ENCODE measurements at places on chromosomes 6 and 20.
A peak's percentile ranks its signal among the peaks of the same experiment; 100 is the strongest.

- DNase-seq: peak; percentile 37
Observed at GRCh38 chr6:170291271-170292110, 613 bp upstream of the DLL1 start.

- no peak for DNase-seq
Observed at GRCh38 chr6:13296536-13296997, 31.8 kb downstream of the TBC1D7 start.

GRCh38 chr20:53814060-53814459 lies 220.4 kb upstream of the ZNF217 start:
- DNase-seq: no peak

DNA sequence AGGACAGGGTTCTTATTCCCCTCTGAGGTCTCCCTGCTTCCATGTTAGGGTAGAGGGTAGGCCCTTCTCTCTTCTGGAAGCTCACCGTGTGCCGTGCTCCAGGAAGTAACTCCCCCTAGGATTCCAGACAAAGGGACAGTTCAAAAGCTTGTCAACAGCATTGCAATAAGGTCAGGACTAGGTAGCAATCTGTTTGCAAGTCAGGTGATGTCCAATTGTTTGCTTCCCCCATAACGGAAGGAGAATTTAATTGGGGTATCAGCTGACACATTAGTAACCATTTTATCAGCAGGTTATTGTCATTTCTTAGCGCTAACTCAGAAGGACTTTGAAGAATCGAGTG lies 41.9 kb downstream of the SYNJ2 start:
- DNase-seq: no peak

GRCh38 chr20:60540591-60540990 lies 582.4 kb downstream of the CDH26 start:
- DNase-seq: no peak

DNA sequence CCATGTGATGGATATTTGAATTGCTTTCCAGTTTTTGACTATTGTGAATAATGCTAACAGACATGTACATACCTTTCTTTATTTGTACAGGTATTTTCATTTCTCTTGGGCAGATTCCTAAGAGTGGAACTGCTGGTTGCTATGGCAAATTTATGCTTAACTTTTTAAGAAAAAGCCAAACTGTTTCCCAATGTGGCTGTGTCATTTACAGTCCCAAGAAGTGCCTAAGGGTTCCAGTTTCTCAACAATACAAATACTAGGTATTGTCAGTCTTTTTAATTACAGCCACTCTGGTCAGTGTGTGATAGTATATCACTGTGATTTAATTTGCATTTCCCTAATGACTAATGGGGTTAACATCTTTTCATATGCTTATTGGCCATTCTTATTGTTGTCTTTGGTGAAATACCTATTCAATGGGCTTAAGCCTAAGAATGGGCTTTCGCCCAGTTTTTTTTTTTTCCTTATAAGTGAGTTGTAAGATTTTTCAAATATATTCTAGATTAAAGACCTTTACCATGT lies 10.3 kb downstream of the REPS1 start:
- no peak for DNase-seq

- no peak for DNase-seq
Observed at GRCh38 chr6:21115111-21115510, 478.4 kb upstream of the SOX4 start.

GRCh38 chr6:157539421-157539822 lies 158.4 kb downstream of the ZDHHC14 start:
- no peak for DNase-seq

DNA sequence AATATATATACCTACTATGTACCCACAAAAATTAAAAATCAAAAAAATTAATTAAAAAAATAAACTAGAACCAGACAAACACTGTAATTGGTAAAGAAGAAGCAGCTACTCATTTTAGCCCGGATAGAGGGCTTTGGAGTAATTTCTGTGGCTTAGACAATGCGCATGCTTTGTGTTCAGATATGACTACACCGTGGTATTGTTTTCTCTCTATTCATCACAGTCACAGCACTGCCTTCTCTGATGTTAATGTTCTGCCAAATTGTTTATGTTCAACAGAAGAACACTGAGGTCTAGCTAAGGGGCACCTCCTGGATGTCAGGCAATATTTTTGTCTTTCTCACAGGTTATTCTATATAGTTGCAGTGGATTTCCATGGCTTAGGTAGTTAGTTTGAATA lies 77.5 kb upstream of the GJE1 start:
- DNase-seq: no peak

DNA sequence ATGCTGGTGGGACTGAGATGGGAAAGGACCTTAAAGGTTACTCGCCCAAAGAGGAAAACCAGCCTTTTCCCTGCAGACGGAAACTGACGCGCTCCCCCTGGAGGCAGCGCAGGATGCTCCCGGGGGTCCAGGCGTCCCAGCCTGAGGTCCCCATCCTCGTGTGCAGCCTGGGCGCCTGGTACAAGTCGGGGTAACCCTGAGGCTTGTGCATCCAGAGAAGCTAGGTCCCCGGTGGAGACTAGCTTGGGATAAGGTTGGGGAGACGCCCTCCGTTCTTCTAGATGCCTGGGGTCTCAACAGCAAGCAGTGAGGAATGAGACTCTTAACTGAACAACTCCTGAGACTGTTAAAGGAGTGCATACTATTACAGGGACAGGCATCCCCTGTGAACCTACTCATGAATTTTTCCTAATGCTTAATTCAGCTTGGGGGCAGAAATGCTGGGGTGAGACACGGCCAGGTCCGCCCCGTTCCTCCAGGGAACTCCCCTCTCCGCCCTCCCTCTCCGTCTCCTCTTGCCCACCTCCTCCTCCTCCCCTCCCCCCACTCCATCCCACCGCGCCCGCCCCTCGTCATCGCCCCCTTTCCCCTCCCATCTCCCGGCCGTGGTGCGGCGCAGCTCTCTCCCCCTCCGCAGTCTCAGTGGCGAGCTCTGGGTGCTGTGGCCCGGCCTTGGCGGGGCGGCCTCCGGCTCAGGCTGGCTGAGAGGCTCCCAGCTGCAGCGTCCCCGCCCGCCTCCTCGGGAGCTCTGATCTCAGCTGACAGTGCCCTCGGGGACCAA lies at the start of gene PRSS35:
TSS of gene PRSS35 (plus strand) at position 634 of the 781 bp plus-strand sequence. CDS start 10,908 bp downstream, outside the sequence.
- DNase-seq: no peak

DNA sequence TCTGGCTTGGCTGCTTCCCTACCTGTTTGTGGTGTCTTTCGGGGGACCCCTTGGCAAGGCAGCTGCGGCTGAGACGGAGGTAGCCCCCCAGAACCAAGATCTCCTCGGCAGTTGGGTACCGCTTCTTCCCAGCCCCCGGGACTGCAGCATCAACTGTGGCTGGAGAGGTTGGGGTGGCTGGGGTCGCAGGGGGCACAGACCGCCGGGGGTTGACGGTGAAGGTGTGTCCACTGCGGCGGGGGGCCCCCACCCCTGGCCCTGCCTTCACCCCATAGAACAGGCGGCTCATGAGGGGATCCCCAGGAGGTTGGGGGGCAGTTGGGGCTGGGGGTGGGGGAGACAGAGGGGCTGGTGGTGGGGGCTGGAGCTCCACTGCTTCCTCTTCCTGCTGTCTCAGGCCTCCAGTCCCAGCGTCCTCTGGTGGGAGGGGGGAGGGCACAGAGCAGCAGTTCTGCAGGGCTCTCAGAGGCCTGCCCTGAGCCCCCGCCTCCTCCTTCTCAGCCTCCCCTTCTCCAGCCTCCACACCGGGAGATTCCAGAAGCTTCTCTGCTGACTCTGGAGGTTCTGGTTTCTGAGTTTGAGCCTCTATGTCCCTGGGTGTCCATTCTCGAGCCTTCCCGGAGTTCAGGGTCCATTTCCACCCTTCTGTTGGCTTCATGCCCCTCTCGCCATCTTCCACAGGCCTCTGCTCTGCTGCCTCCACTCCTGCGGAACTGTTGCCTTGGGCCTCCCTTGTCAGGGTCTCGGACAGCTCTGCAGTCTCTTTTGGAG lies 1.9 kb downstream of the PPP1R18 start:
- no peak for DNase-seq

- DNase-seq: no peak
Observed at GRCh38 chr6:116251568-116252384, 2.1 kb downstream of the TSPYL4 start.

- DNase-seq: no peak
Observed at GRCh38 chr20:32116079-32116521, 6.6 kb downstream of the TM9SF4 start.

DNA sequence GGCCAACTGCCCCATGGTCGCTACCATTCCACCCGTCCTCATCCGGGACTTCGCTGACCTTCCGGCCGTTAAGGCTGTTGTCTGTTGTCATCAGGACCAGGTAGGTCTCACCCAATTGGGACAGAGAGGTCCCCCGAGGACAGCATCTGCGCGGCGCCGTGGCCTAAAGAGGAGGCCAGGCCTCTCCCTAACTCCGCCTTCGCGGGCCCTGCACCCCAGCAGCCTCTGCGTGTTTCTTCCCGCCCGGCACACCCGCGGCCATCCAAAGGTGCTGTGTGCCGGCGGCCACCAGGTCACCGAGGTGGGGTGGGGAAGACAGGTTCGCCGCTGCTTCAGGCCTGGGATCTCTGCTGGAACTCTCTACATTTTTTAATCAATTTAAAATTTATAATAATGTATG lies 9.0 kb downstream of the OR2W1 start:
- DNase-seq: no peak

DNA sequence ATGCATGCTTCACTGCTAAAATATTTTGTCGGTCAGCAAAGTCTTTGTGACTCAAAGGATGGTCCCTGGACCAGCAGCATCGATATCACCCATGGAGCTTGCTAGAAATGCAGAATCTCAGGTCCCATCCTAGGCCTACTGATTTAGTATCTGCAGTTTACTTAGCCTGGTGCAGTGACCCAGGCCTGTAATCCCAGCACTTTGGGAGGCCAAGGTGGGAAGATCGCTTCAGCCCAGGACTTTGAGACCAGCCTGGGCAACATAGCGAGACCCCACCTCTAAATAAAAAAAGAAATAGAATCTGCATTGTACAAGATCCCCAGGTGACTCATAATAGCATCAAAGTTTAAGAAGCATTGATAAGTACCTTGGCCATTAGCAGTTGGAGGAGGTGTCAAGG lies 248.7 kb downstream of the CD83 start:
- DNase-seq: no peak

DNA sequence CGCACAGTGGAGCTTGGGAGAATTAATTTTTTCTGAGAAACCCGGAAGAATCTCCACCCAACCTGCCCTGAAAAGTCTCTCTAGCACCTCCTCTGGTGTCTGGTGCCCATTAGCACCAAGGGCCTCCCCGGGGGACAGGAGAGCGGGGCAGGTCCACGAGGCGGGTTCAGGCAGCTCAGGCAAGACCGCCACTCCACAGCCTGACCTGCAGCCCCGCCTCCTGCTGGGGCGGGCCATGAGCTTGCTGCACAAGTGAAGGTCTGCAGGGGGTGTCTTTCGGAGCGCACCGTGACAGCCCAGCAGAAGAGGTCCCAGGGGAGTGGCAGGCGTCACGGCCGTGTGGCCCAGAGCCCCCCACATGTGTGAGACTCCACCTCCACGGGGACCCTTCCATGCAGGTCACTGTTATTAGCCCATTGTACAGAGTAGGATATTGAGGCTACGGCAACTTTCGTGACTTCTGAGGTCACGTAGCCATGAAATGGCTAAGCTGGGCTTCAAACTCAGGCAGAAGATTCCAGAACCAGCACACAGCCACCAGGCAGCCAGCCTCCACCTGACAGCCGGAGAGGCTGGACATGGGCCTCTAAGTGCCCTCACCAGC lies 63.9 kb upstream of the SLCO4A1 start:
- no peak for DNase-seq

DNA sequence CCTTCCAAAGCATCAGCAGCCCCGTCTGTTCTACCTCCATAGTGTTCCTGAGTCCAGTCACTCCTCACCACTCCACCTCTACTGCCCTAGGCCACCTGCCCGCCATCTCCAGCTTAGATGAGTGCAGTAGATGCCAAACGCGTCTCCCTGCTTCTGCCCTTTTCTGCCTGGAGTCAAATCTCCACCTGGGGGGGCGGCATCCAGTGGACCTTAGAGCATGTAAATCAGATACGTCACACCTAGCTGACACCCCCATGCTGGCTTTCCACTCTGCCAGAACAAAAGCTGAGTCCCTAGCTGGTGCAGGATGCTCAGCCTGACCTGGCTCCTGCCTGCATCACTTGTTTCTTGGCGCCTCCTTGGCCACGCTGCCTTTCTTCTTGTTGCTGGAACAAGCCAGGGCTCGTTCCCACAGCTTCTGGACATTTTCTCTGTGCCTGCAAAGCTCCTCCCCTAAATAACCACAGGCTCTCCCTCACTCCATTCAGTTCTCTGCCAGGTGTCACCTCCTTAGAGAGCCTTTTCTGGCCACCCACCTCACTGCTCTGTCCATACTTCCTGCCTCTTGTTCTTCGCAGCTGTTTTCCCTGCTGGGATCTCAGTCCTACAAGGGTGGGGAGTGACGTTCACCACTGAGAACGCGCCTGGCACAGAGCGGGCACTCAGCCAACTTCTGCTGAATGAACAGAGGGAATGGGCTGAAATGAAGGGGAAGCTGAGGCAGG lies 5.8 kb downstream of the DDR1 start:
- DNase-seq: no peak

- no peak for DNase-seq
Observed at GRCh38 chr6:44214307-44214706, 2.4 kb upstream of the MYMX start.

DNA sequence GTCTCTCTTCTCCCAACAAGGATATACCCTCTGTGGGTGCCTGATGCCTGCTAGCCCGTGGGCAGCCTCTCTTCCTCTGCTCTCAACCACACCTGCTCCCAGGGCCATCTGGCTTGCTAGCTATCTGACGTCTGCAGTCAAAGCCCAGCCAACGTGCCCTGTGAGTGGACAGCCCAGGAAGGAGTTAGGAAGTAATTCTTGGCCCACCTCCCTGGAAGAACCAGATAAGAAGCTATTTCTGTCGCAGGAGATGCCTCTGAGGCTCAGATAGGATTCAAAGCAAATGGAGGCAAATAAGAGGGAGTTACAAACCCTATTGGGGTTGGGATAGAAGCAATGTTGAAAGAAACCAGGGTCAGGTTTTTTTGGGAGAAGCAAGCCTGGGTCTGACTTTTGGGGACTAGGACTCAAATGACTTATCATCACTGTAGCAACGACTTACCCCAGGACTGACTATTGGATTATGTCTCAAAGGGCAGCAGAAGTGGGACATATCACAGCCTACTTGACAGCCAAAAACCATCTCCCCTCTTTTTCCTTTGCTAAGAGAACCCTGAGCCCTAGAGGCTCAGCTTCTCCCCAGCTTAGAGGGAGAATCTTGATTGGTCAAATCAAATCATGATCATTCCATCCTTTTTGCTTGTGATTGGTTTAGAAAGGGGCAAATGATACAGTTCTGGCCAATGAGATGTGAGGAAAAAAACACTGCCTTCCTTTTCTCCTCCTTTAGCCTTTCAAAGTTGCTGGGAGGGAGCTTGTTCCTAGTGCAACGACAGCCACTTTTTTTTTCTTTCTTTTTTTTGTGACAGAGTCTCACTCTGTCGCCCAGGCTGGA lies 18.0 kb upstream of the CDK5RAP1 start:
- DNase-seq: no peak

GRCh38 chr20:19335916-19336315 lies 123.5 kb downstream of the SLC24A3 start:
- DNase-seq: no peak

- DNase-seq: peak; percentile 79
Observed at GRCh38 chr6:24721461-24722215, 2.7 kb upstream of the C6orf62 start.
